ENCODE measurements at places on chromosomes 2 and 18. TPM values are rescaled to one million over a fixed set of nuclear protein-coding genes. Genes with fewer than 3 reads are reported as not detected.
A peak's percentile ranks its signal among the peaks of the same experiment; 100 is the strongest.

GRCh38 chr2:30277582-30277981 is 46.2 kb downstream of the LBH start:
- no peak for DNase-seq

- no peak for DNase-seq
These were observed 311.9 kb upstream of the KLHL29 start for GRCh38 chr2:23073056-23073455.

GRCh38 chr2:108932736-108933332 is 56.2 kb downstream of the EDAR start:
- peak; percentile 44 for DNase-seq

DNA sequence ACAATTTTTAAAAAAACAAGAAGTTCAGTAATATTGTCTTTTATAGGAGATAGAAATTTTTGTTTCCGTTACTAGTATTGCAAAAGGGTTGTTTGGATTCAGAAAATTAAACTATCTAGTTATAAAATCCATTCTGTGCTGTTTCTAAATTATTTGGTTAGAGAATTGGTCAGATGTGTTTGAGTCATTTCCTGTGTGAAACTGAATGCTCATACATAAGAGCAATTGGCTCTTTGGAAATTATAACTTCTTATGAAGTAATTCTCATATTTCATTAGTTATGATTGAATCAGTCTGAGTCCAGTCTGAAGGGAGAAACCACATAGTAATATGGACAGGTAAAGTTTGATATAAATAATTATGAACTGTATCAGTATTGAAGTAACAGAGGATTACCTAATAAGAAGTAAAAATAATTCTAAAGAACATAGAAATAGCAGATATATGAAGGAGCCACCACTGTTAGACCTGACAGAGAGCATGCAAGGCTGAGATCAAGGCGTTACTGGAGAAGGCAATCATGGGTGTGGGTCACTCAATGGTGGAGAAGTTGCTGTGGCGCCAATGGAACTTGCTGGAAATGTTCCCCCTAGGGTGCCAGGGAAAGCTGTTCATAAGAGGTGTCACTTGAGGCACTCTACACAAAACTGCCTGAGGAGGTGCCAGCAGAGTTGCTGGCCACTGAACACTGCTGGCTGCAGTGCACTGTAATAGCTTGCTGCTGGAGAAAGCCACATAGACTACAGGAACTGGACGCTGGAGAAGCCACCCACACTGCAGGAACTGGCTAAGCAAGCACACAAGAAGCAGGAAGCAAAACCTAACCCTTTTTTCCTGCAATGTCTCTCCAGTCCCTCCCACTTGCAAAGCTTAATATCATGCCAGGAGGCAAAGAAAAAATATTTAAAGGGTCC is 18.0 kb upstream of the FAP start:
- peak; percentile 85 for DNase-seq

DNA sequence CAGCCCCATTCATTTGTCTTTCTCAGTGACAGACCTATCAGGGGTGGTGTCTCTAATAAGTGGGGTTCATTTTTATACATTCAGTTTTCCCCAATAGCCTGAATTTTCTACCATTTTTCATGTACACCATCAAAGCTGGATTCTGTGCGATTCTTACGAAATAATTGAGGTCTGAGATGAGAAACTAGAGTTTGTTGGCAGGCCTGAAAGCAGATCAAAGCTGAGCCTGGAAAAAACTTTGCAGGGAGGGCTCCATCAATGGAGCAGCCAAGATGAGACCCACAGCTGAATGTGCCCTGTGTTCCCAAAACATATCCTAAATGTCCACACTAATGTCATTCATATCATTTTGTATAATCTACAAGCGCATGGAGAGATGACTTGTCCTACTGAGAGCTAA is 4.5 kb upstream of the TMEM200C start:
- DNase-seq, result no peak

- DNase-seq, result no peak
These were observed 456.2 kb downstream of the SPAG16 start for GRCh38 chr2:213740453-213740852.

DNA sequence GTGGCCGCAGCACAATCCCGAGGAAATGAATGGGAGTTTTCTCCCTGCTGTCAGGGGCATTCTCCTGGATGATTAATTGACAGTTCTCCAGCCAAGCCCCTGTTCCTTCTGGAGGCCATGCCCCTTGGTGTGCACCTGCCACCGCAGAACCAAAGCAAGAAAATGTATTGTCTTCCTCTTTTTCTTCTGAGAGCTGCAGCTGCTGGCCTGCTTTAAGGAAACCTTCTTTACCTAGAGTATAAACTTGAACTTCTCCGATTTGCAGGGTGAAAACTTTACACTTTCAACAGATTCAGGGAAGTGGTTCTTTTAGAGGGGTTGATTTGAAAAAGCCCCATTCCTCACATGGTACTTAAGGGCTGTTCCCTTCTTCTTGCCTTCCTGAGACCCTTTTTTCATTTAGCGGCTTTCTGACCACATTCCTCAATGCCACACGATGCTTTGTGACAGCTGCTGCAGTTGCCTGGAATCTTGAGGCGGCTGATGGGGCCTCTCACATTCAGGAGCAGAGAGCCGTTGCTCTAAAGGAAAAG is 402.8 kb downstream of the TXNL1 start:
- peak; percentile 49 for DNase-seq

DNA sequence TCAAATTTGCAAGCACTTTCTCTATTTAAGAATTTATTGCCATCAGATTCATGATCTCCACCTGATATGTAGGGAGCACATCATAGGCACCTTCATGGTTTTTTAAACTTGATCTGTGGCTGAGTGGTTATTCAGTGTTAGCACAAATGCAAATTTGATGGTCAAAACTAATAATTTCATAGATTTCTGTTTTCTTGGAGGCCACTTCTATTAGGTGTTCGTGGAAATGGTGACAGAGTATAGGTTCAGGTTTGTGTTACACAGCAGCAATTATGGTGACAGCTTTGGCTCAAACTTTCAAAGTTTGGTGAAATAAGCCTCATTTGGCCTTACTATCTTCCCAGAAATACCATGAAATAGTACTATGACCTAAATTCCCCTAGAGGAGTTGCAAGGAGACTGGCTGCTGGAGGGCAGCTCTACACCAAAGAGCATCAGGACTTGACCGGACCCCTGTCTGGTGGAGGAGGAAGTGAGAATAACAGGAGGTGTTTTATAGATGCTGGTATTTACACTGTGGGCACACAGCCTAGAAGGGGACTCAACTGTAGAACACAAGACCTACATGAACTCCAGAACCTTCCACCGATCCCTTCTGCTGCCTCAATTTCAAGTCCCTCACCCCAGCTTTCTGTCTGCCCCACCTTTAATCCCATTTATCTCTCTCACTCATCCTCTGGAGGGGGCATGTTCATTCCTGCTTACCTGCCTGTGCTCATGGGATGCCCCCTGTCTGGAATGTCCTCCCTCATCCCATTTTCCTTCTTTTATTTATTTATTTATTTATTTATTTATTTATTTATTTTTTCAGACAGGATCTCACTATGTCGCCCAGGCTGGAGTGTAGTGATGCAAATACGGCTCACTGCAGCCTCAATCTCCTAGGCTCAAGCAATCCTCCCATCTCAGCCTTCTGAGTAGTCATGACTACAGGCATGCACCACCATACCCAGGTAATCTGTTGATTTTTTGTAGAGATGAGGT is 132.9 kb upstream of the SIX2 start:
- no peak for DNase-seq

DNA sequence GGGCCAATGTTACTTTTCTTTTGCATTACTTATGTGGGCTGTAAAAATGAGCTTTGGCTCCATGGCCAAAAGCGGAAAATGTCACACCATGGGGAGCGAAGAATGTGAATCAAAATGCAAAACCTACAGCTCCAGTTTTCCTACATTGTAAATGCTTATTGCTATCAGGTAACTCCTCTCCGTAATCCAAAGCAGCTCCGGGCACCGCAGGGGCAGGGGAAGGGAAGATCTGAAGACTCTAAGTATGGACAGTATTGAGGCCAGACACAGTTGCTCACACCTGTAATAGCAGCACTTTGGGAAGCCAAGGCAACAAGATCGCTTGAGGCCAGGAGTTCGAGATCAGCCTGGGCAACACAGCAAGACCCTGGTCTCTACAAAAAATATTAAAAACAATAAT is 7.1 kb upstream of the AGFG1 start:
- no peak for DNase-seq

DNA sequence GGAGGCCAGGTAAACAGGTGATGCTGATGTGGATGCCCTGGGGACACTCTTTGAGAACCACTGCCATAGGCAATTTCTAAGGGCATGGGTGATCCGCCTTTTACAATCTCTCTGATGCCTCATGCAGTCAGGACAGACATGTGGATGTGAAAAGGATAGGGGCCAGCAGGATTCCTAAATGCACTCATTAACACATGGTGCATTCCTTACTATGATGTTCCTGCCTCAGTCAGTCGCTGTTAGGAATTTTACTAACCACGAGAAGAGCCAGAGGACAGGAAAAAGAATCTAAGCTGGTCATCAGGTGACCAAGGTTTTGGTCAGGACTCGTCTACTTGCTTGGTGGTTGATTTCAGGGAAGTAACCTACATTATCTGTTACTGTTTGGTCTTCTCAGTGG is 191.0 kb downstream of the ARL4C start:
- DNase-seq, result peak; percentile 9

GRCh38 chr2:231392431-231393148 is 2.9 kb upstream of the B3GNT7 start:
- no peak for DNase-seq

DNA sequence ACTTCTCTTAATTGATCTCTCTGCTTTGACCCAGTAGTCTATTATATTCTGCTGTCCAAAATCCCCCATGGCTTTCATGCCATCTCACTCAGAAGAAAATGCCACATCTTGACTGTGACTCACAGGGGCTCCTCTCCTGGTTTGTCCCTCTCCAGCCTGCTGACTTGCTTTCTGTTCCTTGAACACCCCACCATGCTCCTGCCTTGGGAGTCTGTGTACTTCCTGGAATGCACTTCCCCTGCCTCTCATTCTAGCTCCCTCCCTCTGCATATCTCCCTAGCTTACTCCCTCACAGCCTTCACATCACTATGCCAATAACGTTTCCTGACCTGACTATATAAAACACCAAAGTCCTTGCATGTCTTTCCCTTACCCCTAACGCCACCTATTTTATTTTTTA is 167.2 kb downstream of the TRIB2 start:
- DNase-seq, result peak; percentile 9

DNA sequence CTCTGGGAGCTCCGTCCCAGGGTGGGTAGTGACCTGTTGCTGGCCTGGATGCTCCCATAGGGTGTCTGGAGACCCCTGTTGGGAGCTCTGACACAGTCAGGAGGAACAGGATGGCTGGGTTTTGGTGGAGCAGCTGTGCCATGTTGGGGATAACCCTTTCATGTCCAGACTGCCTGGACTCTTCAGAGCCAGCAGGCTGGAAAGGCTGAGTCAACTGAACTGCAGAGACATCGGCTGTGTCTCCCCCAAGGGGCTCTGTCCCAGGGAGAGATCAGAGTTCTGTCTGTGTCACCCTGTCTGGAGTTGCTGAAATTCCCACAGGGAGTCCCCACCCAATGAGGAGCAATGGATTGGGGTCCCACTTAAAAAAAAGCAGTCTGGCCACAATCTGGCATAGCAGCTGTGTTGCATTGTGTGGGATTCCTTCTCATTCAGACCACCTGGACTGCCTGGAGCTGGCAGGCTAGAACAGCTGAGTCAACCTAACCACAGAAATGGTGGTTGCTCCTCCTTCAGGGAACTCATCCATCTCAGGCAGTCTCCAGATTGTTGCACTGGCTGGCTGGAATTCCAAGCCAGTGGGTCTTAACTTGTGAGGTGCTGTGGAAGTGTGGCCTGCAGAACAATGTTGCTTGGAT is 37.2 kb downstream of the AGPS start:
- DNase-seq, result peak; percentile 34

DNA sequence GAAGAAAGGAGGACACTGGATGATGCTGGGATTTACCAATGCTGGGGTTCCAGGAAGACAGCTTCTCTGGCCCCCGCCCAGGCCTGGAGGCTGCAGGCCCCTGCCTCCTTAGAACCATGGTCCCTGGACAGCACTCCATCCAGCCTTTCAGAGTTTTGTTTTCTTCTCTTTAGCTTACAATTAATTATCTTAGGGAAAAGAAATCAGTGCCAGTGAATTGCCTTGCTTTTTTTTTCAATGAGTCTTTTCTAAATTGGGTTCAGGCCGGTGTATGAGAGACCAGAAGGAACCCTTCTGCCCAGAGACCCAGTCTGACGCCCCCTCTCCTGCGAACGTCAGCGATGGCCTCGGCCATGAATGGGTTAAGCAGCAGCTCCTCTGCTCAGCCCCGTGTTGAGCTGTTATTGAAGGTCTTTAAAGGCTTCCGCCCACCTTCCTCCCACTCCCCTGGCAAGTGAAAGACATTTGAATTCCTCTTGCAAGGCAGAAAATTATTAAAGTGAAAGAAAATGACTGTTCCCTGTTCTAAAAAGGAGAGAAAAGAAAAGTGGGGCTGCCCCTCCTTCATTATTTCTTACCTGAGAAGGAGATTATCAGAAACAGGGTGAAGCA is 65.7 kb upstream of the CHMP1B start:
- DNase-seq, result no peak

DNA sequence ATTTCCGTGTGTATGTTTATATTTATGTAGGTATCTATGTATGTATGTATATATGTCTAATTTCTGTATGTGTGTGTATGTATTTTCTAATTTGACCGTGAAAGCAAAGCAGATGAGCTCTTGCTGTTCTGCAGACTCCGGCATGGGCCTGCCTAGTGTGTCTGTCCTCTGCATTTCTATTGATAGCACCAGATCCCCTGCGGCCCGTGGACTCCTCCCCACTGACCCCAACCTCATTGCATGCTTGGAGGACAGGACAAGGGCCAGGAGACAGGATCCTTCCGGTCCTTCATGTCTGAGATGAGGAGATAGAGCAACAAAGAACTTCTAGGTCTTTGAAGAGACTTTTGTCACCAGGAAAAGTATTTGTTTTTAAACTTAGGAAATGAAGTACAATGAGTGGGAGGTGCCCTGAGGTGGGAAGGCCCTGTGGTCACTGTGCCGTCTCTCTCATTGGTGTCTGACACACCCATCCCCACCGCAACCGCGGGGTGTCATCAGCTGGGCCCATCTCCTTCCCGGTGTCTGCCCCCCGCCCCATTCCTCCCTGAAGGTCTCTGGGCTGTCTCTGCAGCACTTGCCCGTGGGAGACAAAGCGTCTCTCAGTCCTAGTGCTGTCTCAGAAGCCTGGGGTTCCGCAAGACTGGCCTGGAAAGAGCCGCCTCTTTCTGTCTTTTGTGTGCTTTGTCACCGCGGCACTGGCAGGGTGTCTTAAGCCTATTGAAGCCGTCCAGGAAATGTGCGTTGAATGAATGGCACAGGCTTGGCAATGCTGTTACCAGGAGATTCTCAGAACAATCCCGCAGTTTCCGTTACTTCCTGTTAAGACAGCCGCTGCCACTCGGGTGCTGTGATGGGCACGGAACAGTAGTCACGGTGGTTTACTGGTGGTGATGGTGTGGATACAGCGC is 216.4 kb downstream of the AGAP1 start:
- no peak for DNase-seq

The UGT1A10 gene
- total RNA-seq, result not detected

The FBXO41 gene
- 0.09 TPM for total RNA-seq

The ANO7 gene
- 0.35 TPM for total RNA-seq

The CPLX4 gene
- not detected for total RNA-seq

The HIBCH gene
- 24.4 TPM for total RNA-seq

The PIEZO2 gene
- total RNA-seq, result 47.2 TPM

The CRYBA2 gene
- not detected for total RNA-seq

The COL5A2 gene
- total RNA-seq, result 787 TPM

The UGT1A4 gene
- not detected for total RNA-seq

The RPL37A gene
- total RNA-seq, result 12,065 TPM

The NEMP2 gene
- total RNA-seq, result 7.1 TPM

The CACNB4 gene
- 7.2 TPM for total RNA-seq

The MAT2A gene
- 71.5 TPM for total RNA-seq

The HS6ST1 gene
- total RNA-seq, result 22.7 TPM

The TGFA gene
- total RNA-seq, result 0.44 TPM
